Stimulated activated CD4-positive, alpha-beta T cell treated with anti-CD3 and anti-CD28 coated beads, Interleukin-1b, Interleukin-23, amount 100 ng/mL, for 4 hours (primary cell): ENCODE measurements at places on chromosomes 1 and 21.

GRCh38 chr21:34900376-34900775, 148.7 kb downstream of the RUNX1 start:
- DNase-seq: no peak

DNA sequence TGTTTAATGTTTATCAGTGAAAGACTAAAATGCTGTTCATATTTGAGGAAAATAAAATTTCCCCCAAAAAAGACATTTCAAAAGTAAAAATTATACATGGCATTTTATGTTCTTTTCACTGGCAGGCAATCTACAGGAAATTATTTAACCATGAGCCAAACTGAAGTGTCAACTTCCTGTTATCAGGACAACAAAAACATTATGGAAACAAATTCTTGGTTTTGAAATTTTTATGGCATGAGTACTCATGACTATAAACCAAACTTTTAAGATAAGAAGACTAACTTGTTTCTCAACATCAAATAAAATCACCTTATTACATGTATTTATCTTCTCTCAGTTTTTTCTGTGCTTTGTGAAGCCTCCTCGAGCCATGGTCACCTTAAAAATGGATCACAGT, 698.6 kb downstream of the LTN1 start:
- DNase-seq: no peak

DNA sequence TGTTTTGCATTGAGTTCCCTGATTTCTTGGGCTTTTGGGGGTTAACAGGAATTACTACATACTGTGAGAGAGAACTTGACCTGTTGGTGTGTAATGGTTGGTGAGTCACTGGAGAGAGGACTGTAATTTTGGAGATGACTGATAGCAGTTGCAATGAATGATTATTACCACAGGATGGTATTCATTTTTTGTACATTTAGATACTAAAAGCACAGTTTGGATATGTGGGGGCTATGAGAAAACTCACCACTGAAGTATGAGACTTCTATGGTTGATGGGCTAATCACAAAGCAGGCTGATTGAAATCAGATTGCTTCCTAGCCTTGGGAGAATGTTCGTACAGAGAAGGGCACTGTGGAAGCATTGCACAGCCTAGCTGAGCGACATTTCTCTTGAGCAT, 1571.3 kb upstream of the PRMT6 start:
- no peak for DNase-seq

GRCh38 chr1:201405484-201405831, 6.3 kb upstream of the LAD1 start:
- DNase-seq: no peak

- DNase-seq: no peak
Measured at GRCh38 chr1:28190337-28190979, 14.0 kb upstream of the PTAFR start.

GRCh38 chr1:81228926-81229325, 571.8 kb upstream of the ADGRL2 start:
- no peak for DNase-seq

GRCh38 chr1:56149761-56150160, 429.6 kb downstream of the PLPP3 start:
- no peak for DNase-seq

GRCh38 chr21:43195121-43196021, 26.6 kb downstream of the CRYAA start:
- no peak for DNase-seq

DNA sequence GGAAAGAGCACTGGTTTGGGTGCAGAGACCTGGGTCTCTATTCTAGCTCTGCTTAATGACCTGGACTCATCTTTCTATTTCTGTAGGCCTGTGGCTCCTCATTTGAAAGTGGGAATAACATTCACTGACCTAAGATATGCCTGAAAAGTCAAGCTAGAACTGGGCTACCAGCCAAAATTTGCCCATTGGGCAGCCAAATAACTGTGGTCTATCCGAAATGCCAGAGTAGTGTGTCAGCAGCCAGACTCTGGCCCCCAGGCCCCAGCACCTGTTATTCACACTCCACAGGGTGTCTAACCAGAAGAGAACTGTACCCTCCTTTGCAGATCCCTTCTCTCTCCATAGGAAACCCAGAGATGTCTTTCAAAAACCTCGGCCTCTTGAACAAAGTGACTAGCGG, 12.6 kb downstream of the DAB1 start:
- no peak for DNase-seq

DNA sequence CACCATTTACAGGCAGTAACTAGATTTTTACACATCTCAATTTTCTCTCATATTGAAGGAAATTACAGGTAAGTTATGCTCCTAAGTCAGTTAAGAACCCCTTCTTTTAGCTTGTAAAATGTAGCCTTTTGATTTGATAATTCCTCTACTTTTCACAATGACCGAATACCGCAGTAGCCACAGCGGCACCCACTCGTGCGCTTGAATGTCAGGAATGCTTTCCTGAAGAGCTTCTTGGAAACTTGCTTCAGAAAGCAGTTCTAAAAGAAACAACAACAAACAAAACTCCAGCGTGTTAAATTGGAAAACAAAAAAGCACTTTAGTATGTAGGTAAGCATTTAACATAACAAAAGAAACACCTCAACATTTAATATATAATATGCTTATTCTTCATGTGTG, 9.9 kb upstream of the DNTTIP2 start:
- no peak for DNase-seq

DNA sequence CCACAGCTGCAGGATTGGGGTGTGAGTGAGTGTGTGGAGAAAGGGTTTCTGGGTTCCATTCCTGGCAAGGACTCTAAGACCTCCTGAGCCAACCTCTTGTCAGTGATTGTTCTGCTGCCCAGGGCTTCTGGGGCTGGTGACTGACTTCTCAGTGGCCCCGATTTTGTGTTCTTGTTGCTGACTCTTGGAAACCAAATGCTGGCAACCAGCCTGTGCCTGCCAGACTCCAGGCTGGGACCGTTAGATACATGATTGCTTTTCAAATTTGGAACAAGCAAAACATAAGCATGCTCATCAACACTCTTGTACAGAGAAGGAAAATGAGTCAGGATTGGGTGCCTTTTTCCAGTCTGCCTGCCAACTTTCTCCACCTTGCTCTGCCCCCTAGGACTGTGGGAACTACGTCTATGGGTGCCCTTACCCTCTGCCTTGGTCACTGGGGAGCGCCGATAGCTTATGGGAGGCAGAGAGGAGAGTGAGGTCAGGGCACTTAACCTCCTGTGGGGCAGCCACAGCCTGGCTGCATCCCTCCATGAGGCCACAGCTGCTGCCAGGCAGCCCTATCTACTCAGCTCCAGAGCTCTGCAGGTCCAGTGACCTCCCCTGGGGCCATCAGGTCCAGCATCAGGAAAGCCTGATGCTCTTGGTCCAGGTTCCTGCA, 39.3 kb upstream of the EPS8L3 start:
- no peak for DNase-seq

GRCh38 chr1:21822349-21822748, 10.3 kb downstream of the LDLRAD2 start:
- no peak for DNase-seq

GRCh38 chr1:199226163-199226562, 587.3 kb downstream of the PTPRC start:
- no peak for DNase-seq
